ENCODE measurements at places on chromosomes 6 and 20. TPM values are rescaled to one million over a fixed set of nuclear protein-coding genes. Genes with fewer than 3 reads are reported as not detected.

DEF6 gene
- total RNA-seq, result 2.2 TPM

PDYN gene
- not detected for total RNA-seq

GRM1 gene
- 0.07 TPM for total RNA-seq

FILIP1 gene
- total RNA-seq, result 78.2 TPM

WTAP gene
- total RNA-seq, result 45.3 TPM

PRPH2 gene
- 0.90 TPM for total RNA-seq

SIGLEC1 gene
- total RNA-seq, result 3.9 TPM

SNRNP48 gene
- total RNA-seq, result 9.3 TPM

AIF1 gene
- 8.3 TPM for total RNA-seq

NOX3 gene
- not detected for total RNA-seq

RWDD2A gene
- 4.0 TPM for total RNA-seq

FOXS1 gene
- total RNA-seq, result 1.9 TPM

NKX2-4 gene
- total RNA-seq, result not detected

Data from right atrium auricular region (tissue), 2 donors.